ENCODE measurements at places on chromosomes 4 and X. TPM values are rescaled to one million over a fixed set of nuclear protein-coding genes. Genes with fewer than 3 reads are reported as not detected.

Gene NKX6-1
- total RNA-seq = not detected

Gene PLP1
- total RNA-seq = 2.5 TPM

Gene STK26
- 0.85 TPM for total RNA-seq

Gene DCAF4L1
- not detected for total RNA-seq

Gene VCX3A
- not detected for total RNA-seq

Gene ARR3
- not detected for total RNA-seq

Gene SLC10A4
- 0.12 TPM for total RNA-seq

Gene SPP1
- total RNA-seq = 7.8 TPM

Gene PHOX2B
- not detected for total RNA-seq

Gene DCAF8L2
- not detected for total RNA-seq

Gene TIMM17B
- total RNA-seq = 35.8 TPM

Gene NDP
- total RNA-seq = not detected

Gene SYN1
- 0.34 TPM for total RNA-seq

Gene NAP1L5
- total RNA-seq = 6.5 TPM

Gene ODAPH
- not detected for total RNA-seq

Gene GRXCR1
- total RNA-seq = not detected

Gene RELL1
- 75.5 TPM for total RNA-seq

Gene PABPC4L
- 3.0 TPM for total RNA-seq

Gene IRS4
- total RNA-seq = not detected

Gene MAGED4
- 40.2 TPM for total RNA-seq

Gene L1CAM
- 0.34 TPM for total RNA-seq

Gene CFP
- 0.70 TPM for total RNA-seq

Gene CT45A3
- total RNA-seq = not detected

Gene CDS1
- total RNA-seq = not detected

Gene FAM184B
- total RNA-seq = 0.12 TPM

Gene PRKX
- total RNA-seq = 4.1 TPM

Gene NLGN3
- total RNA-seq = 1.6 TPM

Gene MFAP3L
- 0.23 TPM for total RNA-seq

Gene IL15
- 3.7 TPM for total RNA-seq

Gene CFAP47
- total RNA-seq = not detected

Gene PTCHD1
- total RNA-seq = not detected

Data from pericardium fibroblast (primary cell).